ENCODE measurements at places on chromosomes 16 and 17. TPM values are rescaled to one million over a fixed set of nuclear protein-coding genes. Genes with fewer than 3 reads are reported as not detected.
A peak's percentile ranks its signal among the peaks of the same experiment; 100 is the strongest.

Gene HBA1
- total RNA-seq = 2,388 TPM

DNA sequence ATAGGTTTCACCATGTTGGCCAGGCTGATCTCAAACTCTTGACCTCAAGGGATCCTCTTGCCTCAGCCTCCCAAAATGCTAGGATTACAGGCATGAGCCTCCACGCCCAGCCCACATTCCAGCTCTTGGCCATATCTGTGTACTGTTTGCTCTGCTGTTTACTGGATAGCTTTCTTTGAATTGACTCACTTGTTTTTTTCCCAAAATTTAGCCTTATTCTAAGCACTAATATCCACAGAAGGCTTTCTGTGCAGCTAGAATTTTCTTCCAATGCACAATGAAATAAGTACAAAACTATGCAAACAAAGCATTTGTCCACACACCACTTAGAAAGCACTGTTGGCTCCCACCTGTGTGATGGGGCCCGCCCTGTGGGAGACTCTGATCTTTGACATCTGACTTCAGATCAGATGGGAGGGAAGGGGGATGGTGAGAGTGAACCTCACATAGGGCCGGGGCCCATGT, 72.2 kb downstream of the CLEC16A start:
- no peak overlapping the region for H3K4me3 ChIP-seq
- DNase-seq = no peak
- H3K27me3 ChIP-seq = no peaks in the 10 kb centered on the region
- peaks cover 5% of the 10 kb centered on the region for H3K36me3 ChIP-seq
- H3K27ac ChIP-seq = no peak overlapping the region

Gene CBFA2T3
- 114 TPM for total RNA-seq

Gene KRTAP1-5
- total RNA-seq = not detected

Gene JPH3
- total RNA-seq = not detected

GRCh38 chr17:75313941-75314551, 24.8 kb upstream of the SLC25A19 start:
- no peak overlapping the region for H3K27ac ChIP-seq
- peaks cover 20% of the 10 kb centered on the region for H3K36me3 ChIP-seq
- no peak overlapping the region for H3K4me3 ChIP-seq
- no peak for DNase-seq
- no peaks in the 10 kb centered on the region for H3K27me3 ChIP-seq
- H3K4me1 ChIP-seq = peaks cover 19% of the 10 kb centered on the region

Gene YPEL3
- 6.7 TPM for total RNA-seq

GRCh38 chr17:75417054-75417580, 11.6 kb upstream of the GRB2 start:
- no peaks in the 10 kb centered on the region for H3K27me3 ChIP-seq
- no peak overlapping the region for H3K27ac ChIP-seq
- no peak overlapping the region for H3K4me3 ChIP-seq
- H3K36me3 ChIP-seq = no peaks in the 10 kb centered on the region

GRCh38 chr16:67857547-67858233, 10.2 kb upstream of the CENPT start:
- peaks cover 62% of the 10 kb centered on the region for H3K36me3 ChIP-seq
- H3K27ac ChIP-seq = peak overlapping the region; percentile 61
- peak; percentile 60 for DNase-seq
